ENCODE measurements at places on chromosomes 12 and 14.

DNA sequence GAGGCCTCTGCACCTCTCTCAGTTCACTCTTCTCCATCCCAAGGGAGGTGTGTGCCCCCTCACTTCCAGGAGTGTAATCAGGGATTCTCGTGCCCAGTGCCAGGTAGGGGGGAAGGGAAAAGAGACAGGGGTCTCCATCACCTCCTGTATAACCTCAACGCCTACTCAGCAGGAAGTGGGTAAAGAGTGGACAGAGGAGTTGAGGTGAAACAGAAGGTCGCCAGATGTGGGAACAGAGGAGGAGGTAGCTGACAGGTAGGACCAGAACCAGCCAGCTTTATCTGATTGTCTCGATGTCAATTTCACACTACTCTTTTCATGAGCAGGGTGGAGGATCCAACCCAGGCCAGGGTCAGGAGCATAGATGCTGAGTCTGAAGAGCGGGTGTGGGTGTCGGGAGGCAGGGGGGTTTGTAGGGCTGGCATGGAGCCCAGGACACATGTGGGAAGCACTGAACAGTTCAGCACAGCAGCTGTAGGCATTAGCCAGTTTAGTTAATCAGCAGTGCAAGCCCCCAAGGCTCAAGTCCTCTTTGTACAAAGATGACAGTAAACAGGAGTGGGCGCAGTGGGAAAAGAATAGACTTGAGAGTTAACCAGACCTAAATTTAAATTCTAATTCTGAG lies 213.5 kb downstream of the PELI2 start:
- DNase-seq, result no peak

- DNase-seq, result no peak
These were observed 22.7 kb upstream of the DHRS2 start for GRCh38 chr14:23613242-23614070.

- no peak for DNase-seq
These were observed 3.2 kb upstream of the TBX5 start for GRCh38 chr12:114408886-114409851.

DNA sequence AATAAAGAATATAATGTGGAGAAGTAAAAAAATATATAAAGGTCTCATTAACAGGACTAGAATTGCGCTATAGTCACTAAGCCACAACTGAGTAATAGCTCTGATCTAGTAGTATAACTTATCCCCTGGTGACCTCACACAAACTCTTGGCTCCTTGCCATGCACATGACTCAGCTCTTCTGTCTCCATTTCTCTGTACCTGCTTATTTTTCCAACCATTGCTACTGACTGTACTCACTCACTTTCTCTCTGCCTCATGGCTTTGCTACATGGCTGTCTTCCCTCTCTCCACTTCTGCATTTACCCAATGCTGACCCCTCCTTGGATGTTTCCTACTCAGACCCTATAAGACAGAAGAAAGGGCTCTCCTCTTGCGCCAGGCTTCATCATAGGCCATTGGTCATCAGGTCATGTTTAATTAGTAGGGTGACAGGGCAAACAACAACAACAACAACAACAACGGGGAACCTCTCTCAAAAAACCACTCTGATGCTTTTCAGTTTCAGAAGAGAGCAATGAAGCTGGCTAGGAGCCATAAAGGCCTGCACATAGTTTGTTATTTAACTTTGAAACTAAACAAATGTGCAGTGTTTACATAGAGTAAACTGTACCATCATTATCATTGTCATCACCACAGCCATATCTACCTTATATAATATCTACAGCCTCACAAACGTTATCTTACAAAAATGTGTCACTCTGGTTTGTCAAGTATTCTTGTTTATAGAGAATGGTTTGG lies 25.6 kb upstream of the KRAS start:
- no peak for DNase-seq

GRCh38 chr12:51262758-51263177 lies 7.4 kb downstream of the SMAGP start:
- DNase-seq, result no peak

All from cerebellar cortex (tissue), 1 donor.